ENCODE measurements at places on chromosomes 5 and 9.
A peak's percentile ranks its signal among the peaks of the same experiment; 100 is the strongest.

GRCh38 chr9:79824265-79824664 lies 252.5 kb downstream of the TLE4 start:
- DNase-seq = no peak

DNA sequence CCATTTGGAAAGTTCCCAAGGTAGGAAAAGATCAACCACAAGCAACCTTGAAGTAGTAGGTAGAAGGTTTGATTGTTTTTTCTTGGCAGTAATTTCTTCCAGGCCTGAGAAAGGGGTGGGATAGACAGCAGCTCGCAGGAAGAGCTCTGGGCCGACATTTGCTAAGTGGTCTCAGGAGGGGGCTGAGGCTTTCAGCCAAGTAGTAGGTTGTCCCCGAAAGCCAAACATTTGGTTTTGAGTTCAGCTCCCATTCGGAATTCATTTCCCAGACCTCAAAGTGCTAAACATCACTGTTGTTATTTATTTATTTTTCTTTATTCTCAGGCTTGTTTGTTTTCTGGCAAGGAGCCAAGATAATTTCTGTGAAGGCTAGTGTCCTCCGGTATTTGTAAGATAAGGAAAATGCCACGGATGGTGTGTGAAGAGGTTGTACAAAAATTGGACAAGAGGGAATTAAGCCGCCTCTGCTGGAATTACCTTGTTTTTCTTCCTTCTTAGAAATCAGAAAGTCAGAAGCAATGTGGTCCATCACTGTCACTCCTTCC lies 112.1 kb downstream of the KIF4B start:
- DNase-seq = no peak

DNA sequence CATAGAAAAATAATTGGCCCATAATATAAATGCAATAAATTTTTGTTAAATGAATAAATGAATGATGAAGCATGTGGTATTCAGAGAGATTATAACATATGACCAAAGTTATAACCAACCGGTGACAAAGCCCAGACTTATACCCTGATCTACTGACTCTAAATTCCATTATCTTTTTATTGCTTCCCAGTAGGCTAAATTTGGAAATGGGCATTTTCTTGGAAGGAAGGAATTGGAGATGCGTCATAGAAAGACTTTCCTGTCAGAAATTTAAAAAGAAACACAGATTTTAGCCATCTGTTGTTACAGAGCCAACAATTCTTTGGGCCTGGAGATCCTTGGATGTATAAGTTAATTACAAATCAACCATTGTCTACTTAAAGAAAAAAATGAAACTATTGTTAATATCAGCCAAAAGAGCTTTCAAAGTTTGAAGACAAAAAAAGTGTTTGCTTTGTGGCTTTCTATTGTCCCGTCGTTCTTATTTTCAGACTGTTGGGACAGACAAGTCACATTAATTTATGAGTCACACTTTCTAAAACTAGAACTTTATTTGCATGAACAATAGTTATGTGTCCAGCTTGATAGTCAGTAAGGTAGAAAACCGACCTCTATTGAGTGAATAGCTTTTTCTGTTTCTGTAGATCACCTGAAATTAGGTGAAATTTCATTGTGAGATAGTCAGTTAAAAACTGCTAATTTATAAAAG lies 428.7 kb downstream of the GABRG2 start:
- DNase-seq = peak; percentile 67

DNA sequence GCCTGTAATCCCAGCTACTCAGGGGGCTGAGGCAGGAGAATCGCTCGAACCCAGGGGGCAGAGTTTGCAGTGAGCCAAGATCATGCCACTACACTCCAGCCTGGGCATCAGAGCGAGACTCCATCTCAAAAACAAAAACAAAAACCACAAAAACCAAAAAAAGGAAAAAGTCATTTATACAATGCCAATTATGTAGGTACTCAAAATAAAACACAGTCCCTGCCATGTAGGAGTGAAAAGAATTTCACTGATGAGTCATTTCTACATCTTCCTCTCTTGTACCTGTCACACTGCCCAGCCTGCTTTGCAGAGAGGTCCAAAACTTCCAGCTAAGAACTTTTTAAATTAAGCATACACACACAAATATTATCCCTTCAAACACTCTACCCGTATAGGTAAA lies 215.8 kb downstream of the EPB41L4A start:
- DNase-seq = no peak

DNA sequence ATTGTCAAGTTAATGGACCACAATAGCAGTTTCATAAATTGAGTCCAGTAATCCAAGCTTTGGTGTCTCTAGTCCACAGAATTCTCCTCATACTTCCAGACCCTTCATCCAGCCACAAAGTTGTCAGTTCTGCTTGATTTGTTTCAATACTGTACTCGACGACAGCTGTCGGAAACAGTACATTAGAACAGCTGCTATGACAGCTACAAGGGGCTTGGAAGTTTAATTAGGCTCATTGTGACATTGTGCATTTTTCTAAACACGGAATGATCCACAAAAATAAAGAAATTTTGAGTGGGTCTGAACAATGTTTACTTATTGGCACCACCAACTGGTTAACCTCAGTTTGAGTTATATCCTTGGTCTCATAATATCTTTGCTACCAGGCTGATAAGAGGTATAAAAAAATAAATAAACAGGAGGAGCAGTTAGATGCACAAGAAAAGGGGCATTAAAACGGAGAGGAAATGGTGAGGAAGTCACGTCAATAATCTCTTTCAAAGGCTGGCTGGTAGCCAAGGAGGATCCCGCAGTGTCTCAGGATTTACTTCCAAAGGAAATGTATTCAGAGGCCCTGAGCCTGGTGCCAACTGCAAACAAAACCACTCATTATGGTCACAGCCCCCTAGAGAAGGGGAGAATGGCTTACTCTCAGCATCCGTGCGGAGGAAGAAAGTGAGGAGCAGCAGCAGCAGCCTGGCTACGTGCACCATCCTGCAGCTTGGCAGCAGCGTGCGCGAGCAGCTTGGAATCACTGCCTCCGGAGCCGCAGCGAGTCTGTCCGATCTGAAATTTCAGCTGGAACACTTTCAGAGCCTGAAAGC lies 933.8 kb upstream of the DMAC1 start:
- peak; percentile 54 for DNase-seq

GRCh38 chr5:174352681-174353080 lies 307.2 kb downstream of the NSG2 start:
- DNase-seq = no peak

DNA sequence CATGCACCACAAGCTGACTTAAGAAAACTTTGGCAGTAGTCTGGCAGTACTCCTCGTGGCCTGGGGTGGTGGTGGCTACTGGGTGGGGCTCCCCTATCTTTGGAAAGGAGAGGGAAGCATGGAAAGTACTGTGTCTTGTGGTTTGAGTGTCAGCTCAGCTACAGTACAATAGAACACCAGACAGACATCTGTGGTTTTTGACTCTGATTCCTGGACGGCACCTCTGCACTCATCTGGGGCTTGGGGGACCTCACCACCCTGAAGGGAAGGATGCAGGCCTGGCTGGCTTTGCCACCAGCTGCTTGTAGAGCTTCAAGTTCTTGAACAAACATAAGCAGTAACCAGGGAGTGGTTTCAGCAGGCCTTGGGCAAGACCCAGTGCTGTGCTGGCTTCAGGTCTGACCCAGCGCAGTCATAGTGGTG lies 40.6 kb downstream of the TNFSF8 start:
- peak; percentile 34 for DNase-seq

DNA sequence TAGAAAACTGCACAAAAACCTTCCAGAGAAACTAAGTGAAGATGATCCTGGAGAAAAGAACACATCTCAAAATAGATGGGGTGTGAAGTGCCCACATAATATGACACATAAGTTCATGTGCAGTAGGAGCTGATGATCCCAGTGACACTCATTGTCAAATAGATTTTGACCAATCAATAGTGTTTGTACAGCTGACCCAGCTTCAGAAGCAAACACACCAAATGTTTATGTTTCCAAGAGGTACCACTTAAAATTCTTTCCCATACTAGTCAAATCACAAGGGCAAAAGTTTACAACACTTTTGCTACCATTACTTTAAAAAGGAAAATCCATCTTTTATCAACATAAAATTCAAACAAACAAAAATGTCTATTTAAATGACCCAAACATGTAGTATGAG lies 175.0 kb downstream of the MLLT3 start:
- DNase-seq = no peak

GRCh38 chr9:33306037-33306436 lies 15.7 kb downstream of the NFX1 start:
- DNase-seq = no peak

GRCh38 chr9:136441681-136442245 lies 2.1 kb upstream of the INPP5E start:
- DNase-seq = no peak

- DNase-seq = no peak
Observed at GRCh38 chr9:113302792-113303418, at the start of gene RNF183. Gene RNF183, minus strand, starts transcription at chr9:113303376. Its CDS starts 5,192 bp downstream, at chr9:113298184.

DNA sequence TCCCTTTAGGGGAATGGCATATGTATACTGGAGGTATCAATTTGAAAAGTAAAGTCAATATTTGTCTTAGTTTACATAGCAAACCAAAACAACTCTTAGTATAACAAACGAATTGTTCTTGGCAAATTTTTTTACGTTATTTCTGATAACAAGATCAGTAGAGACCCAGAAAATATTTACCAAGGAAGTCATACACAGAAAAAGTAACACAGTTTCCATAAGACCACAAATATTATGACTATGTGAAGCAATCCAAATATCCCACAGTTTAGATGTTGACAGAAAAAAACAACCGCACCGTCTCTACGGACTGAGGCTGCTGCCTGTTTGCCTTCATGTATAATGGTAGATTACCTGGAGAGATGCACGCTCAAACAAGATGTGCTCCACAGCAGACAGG lies 46.5 kb upstream of the DAPK1 start:
- DNase-seq = no peak

DNA sequence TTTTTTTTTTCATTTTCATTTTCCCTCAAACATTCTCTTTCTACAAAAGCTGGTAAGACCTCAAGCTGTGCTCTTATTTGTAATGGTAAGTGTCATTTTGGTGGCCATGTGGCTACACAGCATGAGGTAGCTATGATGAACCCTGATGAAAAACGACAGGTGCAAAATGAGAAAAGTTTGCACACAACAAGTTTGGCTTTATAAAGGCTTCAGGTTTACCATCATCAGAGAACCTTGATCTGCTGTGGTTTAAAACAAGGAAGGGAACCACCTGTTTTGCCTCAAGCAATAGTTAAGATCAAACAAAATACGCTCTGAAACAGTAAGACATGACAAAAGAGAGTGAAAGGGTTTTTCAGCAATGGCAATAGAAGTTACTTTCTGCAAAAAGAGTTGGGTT lies 1124.6 kb upstream of the ACO1 start:
- DNase-seq = no peak

GRCh38 chr9:101848485-101848919 lies 110.1 kb upstream of the GRIN3A start:
- no peak for DNase-seq

- DNase-seq = peak; percentile 59
Observed at GRCh38 chr9:21590058-21590996, 108.2 kb upstream of the IFNE start.

DNA sequence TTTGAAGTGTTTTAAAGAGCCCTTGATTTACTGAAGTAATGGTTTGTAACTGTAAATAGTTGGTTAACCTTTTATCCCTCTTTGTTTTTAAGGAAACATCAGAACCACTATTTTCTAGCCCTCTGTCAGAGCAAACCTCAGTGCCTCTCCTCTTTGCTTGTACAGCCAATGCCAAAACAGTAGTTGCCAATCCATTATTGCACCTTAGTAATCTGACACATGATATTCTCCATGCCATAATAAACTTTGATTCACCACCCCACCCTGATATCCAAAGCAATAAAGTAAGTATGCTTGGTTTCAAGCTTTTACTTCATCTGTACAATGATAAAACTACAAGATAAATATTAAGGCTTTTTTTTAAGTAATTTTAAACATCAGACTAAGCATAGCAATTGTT lies 100.8 kb downstream of the DMXL1 start:
- peak; percentile 13 for DNase-seq

- no peak for DNase-seq
Observed at GRCh38 chr5:76657091-76657490, 33.9 kb upstream of the F2RL2 start.

- DNase-seq = peak; percentile 6
Observed at GRCh38 chr5:175718401-175719108, 60.7 kb downstream of the HRH2 start.

DNA sequence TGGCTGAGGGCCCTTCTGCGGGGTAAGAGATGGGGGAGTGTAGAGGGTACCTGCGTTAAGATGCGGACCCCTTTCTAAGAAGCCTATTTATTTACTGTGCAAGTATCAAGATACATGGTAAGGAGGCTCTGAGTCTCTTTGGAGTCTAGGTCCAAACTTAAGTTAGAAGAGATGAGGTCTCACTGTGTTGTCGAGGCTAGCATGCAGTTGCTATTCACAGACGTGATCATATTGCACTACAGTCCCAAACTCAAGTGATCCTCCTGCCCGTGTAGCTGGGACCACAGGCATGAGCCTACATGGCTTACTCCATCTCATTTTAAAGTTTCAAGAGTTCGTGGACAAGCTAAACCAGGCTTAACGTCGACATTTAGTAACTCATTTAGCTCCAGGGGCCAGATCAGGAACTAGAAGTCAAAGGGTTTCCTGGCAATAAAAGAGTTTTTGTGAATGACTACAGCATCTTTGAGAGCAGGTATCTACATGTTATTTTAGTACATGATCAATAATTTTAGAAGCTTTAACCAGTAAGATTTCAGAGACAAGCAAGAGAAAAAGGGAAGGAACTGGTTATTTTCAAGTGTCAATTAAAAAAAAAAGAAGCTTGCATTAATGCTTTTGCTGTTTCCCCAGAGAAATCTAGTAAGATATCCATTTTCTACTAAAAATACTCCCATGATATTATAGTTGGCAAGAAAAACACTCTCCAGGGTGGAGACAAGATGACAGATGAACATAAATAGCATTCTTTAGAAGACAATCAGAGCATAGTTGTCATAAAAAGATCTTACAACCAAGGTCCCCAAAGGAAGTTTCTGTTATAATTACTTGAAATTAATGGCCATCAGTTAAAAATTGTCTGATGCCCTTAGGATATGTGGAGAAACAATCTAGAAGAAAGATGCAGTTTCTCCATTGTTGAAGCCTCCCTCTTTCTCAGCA lies 141.3 kb downstream of the SCAMP1 start:
- DNase-seq = peak; percentile 64

GRCh38 chr9:98610711-98611110 lies 98.0 kb downstream of the GABBR2 start:
- DNase-seq = no peak

- DNase-seq = peak; percentile 20
Observed at GRCh38 chr5:107372723-107373450, 297.9 kb downstream of the EFNA5 start.

DNA sequence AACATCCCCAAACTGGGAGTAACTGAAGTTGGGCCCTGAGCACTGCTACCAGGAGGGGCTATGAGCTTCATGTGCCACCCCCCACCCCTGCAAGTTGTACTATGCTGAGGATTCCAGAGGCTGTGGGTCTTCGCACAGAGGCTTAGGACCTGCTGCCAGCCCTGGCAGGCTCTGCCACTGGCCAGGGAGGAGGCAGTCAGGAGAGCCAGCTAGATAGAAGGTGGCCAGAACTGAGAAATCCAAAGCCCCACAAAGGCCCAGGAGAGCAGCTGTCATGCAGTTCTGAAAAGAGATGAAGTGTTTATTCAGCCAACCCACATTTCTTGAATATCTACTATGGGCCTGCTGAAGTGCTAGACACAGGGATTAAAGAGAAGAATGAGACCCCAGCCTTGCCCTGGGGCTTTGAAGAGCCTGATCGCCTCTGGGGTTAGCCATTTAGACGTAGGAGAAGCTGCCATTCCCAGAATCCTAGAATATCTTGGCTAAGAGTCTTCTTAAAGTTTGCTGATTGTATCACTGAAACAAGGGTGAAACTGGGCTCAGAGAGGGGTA lies 1.4 kb downstream of the ALAD start:
- DNase-seq = no peak
